ENCODE measurements at places on chromosomes 4 and X.

- H3K4me1 ChIP-seq, result peaks cover 3% of the 10 kb centered on the region
- H3K27me3 ChIP-seq, result peaks cover 25% of the 10 kb centered on the region
- no peaks in the 10 kb centered on the region for H3K36me3 ChIP-seq
- DNase-seq, result no peak
- no peak overlapping the region for H3K27ac ChIP-seq
These were observed 198.8 kb downstream of the CBR4 start for GRCh38 chr4:168811207-168811606.

DNA sequence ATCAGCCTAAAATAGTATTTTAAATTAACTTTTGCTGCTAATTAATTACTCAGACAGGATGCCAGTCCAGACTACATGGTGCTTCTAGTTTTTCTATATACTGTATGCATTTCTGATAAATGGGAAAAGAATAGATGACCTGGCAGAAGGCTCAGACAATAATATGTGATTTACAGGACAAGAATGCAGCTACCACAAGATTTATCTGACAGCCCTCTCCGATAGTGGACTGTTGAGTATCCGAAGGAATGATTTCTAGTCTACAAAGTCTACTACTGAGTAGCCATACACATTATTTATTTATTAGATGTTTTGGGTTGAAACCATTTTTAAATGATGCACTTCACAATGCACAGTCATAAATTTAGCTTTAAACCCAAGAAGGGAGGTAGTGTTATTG is 212.8 kb downstream of the MAB21L2 start:
- H3K27me3 ChIP-seq, result no peaks in the 10 kb centered on the region
- H3K4me3 ChIP-seq, result no peak overlapping the region
- no peak overlapping the region for H3K27ac ChIP-seq
- H3K4me1 ChIP-seq, result no peaks in the 10 kb centered on the region
- DNase-seq, result no peak
- H3K36me3 ChIP-seq, result peaks cover 7% of the 10 kb centered on the region

- H3K27ac ChIP-seq, result no peak overlapping the region
- H3K36me3 ChIP-seq, result no peaks in the 10 kb centered on the region
- H3K27me3 ChIP-seq, result peaks cover 19% of the 10 kb centered on the region
- H3K4me3 ChIP-seq, result no peak overlapping the region
These were observed 87.0 kb upstream of the TRPC3 start for GRCh38 chr4:122038896-122039295.

DNA sequence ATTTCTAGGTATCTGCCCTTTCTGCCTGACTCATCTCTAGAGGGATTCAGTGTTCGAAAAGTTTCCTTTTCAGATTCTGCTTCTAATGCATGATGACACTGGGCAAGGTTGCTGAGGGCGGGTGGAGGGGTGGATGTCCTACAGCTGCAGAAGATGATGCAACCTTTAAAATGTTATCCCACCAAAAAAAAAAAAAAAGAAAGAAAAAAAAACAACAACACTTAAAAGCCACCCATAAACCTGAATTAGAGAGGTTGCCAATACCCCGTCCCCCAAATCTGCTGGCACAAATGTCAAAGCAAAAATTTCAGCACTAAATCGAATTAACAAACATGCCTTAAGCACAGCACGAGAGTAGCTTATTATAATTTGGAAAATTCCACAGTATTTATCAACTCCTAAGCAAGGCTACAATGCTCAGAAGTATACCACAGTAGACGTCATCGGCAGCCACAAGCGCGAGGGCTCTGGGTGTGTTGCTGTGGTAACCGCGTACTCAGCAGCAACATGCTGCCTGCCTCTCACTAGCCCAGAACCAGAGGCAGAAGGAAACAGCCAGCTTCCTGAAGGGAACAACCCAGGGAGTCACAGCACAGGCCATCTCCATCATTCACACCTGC is 167.5 kb upstream of the MAP3K15 start:
- no peaks in the 10 kb centered on the region for H3K27me3 ChIP-seq
- H3K36me3 ChIP-seq, result peaks cover 54% of the 10 kb centered on the region

DNA sequence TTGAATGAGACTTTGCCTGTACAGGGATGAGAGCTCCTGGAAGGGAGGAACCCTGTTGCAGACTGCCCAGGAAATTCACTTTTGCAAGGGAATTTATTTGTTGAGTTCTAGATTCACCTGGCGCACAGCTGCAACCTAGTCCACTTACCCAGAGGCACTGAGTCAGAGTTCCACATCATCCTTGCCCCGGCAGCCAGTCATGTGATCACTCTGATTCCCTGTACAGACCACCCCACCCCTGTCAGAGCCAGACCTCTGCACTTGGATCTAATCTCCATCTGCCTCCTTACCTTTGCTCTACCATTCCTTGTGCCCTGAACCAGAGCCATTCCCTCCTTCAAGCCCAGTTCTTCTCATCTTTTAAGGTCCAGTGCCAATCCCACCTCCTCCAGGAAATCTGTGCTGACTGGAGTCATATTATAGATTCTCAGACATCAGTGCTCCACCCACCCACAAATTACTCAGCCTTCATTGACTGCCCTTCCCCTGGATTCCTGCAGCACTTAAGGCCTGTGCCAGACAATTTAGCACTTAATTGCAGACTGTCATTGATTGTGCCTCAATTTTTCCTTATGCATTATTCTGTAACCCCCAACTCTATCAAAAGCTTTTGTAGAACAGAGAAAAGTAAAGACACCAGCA is 84.1 kb upstream of the MAGEA4 start:
- H3K4me1 ChIP-seq, result no peaks in the 10 kb centered on the region
- H3K4me3 ChIP-seq, result no peak overlapping the region
- H3K36me3 ChIP-seq, result no peaks in the 10 kb centered on the region
- H3K27me3 ChIP-seq, result no peaks in the 10 kb centered on the region
- no peak overlapping the region for H3K27ac ChIP-seq
